Right hindlimb (tissue), 1 donor: ENCODE measurements at places on chromosomes 12 and 14.

GRCh38 chr14:83874662-83875061 is 1655.3 kb upstream of the FLRT2 start:
- DNase-seq: no peak

- DNase-seq: no peak
These were observed 277.2 kb downstream of the SYT1 start for GRCh38 chr12:79141776-79142175.

DNA sequence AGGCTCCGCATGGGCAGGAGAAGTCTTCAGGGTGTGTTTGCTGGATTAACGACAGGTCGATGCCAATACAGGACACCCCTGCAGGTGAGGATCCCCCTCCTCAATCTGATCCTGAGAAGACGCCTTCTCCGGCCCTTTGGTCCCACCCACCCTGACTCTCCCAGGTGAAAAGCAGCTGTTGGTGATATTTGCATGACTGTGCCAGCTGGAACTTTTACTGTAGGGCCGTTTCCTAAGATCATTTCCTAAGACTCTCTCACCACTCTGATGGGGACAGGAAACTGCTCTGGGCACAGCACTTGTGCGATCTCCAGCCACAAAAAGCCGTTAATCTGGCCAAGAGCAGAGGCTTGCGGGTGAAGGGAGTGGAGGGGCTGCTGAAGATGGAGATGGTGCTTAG is 16.8 kb upstream of the EIF5 start:
- DNase-seq: no peak

GRCh38 chr14:20262642-20263128 is 23.6 kb downstream of the OR11H4 start:
- no peak for DNase-seq

DNA sequence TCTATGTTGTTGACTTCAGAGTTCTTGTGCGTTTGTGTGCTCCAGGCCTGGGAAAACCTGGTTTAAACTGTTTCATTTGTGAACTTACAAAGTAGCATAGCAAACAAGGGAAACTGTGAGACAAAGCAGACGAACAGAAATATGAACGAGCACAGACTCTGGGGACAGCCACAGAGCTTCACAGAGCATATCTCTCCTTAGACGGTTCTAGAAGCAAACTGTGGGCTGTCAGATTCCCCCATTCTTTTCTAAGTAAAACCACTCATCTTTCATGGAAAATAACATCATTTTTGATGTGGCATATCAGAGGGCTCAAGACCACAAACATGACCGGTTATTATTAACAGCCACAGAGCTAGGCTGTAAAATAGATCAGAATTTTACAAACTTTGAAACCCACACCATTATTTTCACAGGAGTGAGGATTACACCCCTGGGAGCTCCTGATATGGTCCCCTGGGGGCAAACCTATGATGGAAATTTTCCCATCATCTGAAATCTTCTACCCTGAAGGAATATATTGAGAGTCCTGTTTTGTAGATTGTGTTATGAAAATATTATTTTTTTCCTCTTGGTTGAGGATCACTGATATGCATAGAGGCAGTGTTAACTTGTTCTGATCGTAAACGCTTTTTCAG is 102.0 kb downstream of the ADGRD1 start:
- DNase-seq: no peak
